NCI-H1694 treated with DMSO at 0.1 percent for 48 hours (cell line): ENCODE measurements at places on chromosomes 7 and 10.

DNA sequence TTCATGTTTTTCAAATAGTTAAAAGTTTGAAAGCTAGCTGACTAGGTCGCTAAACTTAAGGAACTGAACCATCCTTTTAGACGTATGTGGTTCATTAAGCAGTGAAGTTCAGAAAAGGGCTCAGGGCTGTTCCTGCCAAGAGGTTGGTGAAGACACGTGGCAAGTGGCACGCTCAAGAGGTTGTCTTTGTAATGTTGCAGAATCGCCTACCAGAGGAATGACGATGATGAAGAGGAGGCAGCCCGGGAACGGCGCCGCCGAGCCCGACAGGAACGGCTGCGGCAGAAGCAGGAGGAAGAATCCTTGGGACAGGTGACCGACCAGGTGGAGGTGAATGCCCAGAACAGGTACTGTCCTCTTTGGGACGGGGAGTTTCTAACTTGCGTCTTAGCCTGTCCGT lies 57.8 kb upstream of the AGBL3 start:
- no peak for DNase-seq

DNA sequence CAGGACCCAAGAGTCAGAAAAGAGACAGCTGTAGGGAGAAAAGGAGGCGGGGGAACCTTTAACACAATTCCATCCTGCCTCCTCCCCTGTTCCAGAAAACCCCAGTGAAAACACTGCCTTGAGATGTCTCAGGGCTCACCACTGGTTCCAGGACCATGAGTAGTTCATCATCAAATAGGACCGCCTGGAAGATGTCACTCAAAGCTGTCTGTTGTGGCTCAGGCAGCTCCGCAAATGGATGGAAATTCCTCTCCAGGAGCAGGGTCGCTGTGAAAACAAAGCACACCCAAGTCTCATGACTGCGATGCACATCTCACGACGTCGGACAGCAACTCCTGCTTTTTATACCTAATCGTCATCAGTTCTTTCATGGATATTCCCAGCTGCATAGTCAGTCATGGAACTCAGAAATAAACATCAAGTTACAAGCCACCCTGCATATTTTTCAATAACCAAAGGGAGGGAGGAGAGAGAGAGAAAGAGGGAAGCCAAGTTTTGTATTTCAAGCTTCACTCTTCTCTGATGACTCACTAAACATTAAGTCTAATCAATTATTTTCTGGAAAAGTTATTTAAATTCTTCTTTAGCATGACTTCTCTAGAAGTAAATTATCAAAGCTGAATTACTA lies 49.2 kb downstream of the GSDME start:
- no peak for DNase-seq

- no peak for DNase-seq
Observed at GRCh38 chr7:128167042-128167701, 73.9 kb upstream of the LEP start.

- DNase-seq: no peak
Observed at GRCh38 chr10:25522946-25523608, 348.3 kb downstream of the GPR158 start.

- no peak for DNase-seq
Observed at GRCh38 chr7:31416381-31416870, 75.9 kb upstream of the NEUROD6 start.

DNA sequence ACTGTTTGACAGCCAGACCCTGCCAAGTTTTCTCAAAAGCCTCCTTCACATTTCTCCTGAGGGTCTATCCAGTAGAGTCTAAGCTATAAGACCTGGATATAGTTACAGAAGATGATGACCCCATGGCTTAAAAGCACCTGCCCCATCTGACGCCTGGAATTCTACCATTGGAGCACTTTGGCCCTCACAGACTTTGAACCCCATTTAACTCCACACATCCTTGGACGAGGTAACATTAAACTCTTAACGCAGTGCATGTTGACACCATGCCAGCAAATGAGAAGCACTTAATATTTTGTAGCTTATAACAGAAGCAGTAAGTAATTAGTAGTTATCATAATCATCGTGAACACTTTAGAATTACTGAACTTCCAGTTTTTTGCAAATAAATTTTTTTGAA lies 61.9 kb upstream of the SMNDC1 start:
- DNase-seq: no peak

DNA sequence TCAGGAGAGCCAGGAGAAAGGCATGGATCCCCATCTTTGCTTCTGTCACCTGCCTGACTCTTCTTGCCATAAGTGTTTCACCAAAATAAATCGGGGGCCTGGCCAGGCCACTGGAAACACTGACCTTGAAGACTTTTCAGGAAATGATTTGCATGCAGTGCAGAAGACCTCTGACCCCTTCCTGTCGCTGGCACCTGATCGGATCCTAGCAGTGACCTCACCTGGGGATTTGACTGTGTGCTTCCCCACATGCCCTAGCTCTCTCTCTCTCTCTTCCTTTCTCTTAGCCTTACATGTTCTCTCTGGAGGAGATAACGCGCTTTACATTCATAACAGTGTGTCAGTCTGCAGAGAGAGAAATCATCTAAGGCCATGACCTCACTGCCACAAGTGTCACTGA lies 243.0 kb downstream of the PRPF18 start:
- no peak for DNase-seq

DNA sequence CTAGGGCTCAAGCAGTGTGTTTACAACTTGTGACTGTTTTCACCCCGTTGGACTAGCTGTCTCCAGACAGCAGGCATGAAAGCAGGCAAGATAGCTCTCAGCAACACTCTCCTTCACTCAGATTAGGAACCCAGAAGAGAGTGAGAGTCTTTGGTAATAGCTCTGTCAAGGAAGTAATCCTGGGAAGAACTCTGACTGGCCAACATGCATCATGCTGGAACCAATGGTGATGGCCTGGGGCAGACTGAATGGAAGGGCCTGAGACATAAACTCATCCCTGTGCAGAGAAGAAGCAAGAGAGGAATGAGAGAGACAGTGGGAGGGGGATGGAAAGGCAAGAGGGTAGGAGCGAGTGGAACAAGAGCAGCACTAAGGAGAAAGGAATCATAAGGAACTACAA lies 48.9 kb downstream of the AKR1D1 start:
- DNase-seq: no peak

GRCh38 chr7:134514663-134515062 lies 12.7 kb upstream of the AKR1B10 start:
- peak; percentile 69 for DNase-seq

- no peak for DNase-seq
Observed at GRCh38 chr10:103840740-103841070, 14.7 kb downstream of the SH3PXD2A start.

DNA sequence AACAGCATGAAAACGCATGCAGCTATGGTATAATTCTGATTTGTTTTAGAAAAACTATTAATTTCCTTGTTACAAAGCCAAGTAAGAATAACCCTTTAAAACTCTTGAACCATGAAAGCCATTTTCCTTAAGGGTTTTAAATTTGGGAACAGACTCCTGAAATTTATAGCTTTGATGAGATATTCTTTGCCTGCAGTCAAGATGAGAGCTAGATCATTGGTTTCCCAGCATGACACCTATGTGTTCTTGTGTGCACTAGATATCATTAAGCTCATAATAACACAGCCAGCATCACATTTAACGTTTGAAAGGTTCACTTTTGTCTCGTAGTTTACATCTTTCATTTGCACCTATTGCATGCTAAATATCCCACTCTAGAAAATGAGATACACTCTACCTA lies 202.2 kb downstream of the PHF14 start:
- no peak for DNase-seq

- DNase-seq: no peak
Observed at GRCh38 chr10:102679596-102679995, 34.6 kb downstream of the ARL3 start.

DNA sequence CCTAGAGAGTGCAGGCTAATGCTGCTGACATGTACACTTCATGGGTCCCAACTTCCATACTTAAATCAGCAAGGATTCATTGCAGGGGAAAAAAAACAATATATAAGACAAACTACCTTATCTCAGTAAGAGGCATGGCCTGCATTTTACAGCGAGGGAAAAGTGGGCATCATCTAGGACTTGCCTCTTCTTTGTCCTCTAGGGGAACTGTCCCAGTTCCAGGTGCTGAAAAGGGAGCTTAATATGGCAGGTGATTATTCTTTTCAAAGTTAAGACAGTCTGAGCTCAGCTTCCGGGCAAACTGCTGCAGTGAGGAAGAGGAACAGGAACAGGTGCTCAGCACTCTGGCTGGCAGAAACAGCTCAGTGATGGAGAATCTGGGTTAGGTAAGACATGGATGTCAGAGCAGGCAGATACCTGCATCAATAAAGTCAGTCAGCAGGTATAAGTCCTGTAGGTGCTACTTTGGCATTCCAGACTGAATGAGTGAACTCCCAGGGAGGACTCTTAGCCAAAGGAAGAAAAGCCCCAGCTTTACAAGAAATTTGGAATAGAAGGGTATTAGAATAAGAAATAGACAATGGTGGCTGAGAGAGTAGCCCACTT lies 147.2 kb downstream of the TMEM178B start:
- no peak for DNase-seq

- no peak for DNase-seq
Observed at GRCh38 chr10:74863551-74863950, 37.2 kb downstream of the KAT6B start.

DNA sequence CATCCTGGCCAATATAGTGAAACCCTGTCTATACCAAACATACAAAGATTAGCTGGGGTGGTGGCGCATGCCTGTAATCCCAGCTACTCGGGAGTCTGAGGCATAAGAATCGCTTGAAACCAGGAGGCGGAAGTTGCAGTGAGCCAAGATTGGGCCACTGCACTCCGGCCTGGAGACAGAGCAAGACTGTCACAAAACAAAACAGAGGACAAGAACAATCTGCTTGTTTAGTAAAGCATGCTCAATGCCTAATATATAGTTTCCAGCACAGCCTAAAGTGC lies 1.8 kb upstream of the SEC24C start:
- DNase-seq: no peak

- no peak for DNase-seq
Observed at GRCh38 chr7:96415293-96415940, 93.5 kb upstream of the SLC25A13 start.

DNA sequence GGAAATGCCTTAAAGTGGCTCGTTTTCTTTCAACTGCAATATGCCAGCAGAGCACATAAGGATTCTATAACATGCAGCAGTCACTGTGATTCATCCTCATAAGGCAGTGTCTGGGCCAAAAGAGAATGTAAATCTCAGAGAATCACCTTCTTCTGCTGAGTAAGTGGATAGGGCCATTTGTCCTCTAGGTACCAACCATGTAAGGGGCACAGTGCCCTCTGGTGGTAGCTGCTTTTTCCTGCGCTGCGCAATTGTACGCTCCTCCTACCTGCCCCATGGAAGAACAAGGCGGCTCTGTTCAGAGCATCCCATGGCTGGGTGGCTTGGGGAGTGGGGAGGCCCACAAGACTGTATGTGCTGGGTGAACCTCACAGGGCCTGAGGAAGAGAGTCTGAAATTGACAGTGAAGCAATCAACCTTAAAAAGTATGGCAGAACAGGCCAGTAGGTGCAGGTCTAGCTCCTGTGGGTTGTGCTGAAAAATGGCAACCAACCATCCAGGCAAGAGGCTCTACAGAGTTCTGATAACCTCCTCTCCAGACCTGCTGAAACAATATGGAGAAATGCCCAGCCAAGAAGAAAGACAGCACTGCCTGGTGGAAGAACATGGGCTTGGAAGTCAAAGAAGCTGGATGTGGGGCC lies 78.6 kb upstream of the C10orf90 start:
- no peak for DNase-seq

GRCh38 chr7:143369678-143370651 lies 7.5 kb upstream of the FAM131B start:
- no peak for DNase-seq

- DNase-seq: no peak
Observed at GRCh38 chr10:119931871-119932270, 39.3 kb downstream of the SEC23IP start.

GRCh38 chr7:106863274-106863997 lies 1.6 kb upstream of the PIK3CG start:
- DNase-seq: no peak

DNA sequence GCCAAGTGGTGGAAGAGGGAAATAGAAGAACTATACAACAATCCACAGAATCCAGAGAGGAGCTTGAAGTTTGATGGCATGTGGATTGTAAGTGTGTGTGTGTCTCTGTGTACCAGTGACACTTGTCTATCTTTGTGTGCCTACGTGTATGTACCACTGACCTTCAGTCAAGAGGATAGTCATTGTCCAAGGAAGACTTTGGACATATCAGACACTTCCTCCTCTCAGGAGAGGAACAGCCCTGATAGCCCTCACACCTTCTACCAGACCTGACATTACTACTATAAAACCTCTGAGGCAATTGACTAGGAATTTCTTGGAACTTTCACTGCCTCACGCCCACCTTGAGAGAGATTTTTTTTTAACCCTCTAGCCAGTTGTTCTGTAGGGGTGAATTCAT lies 19.6 kb upstream of the MGAM2 start:
- no peak for DNase-seq
